Posterior cingulate gyrus (tissue), 11 donors: ENCODE measurements at places on chromosomes 12 and 14.
A peak's percentile ranks its signal among the peaks of the same experiment; 100 is the strongest.

DNA sequence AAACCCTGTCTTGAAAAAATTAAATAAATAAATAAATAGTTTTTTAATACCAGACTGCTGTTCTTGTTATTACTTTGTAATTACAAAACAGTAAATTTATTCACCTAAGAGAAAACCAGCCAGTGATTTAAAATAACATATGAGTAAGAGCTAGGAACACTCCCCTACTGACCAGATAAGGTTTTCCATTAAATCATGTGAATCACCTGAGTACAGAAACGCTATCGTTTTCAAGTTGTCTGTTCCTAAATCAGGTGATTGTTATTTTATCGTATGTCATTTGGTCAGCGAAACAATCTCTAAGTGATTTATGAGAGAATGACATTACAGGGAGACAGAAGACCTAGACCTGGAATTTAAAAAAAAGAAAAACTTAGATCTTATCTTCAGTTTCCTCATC lies 47.3 kb downstream of the RPS29 start:
- DNase-seq = no peak

DNA sequence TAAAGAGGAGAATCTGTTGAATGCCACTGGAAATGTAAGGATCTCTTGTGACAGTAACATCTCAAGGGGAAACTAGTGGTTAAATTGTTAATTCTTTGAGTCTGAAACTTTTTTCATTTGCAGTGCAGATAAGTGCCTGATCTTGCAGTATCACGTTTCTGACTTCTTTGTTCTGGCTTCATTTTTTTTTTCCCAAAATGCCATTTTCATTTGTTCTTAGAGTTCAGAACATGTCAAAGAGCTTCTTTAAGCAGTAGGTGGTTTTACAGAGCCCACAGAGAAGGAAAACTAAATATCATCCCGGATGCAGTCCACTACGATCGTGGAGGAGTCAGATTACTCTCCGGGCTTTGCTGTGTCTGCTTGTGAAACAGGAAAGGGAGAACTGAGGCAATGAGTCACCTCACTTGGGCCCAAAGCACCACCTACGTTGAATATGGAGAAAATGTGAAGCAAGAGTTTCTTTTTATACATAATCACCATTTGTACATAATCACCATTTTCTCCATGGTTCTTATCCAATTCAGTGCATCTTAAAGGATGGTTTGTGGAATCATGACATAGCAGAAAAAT lies 43.9 kb downstream of the HMGA2 start:
- DNase-seq = no peak

DNA sequence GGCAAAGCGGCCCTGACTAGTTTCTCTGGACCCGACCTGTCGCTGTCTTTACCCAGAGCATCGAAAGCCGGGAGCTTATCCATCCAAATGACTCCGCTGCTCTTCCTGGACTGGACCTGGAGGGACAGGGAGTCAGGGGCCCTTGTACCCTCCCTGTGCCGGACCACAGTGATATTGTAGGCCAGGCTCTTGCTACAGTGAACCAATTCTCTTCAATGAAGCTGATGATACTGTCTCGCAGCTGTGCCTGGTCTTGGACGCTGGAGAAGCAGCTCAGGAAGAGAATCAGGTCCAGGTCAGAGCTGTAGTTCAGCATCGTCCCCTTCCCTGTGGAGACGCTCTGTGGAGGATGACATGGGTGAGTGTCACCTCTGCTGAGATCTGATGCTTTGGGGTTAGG lies 14.7 kb upstream of the OASL start:
- DNase-seq = no peak

- peak; percentile 27 for DNase-seq
These were observed 56.5 kb downstream of the GTF2A1 start for GRCh38 chr14:81164167-81164774.

DNA sequence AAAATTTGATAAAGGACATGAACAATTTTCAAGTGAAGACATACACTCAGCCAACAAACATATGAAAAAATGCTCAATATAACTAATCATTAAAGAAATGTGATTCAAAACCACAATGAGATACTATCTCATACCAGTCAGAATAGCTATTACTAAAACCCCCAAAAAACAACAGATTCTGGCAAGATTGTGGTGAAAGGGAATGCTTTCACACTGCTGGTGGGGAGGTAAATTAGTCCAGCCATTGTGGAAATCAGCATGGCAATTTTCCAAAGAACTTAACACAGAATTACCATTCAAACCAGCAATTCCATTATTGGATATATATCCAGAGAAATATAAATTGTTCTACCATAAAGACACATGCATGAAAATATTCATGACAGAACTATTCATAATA lies 18.7 kb upstream of the TAS2R14 start:
- no peak for DNase-seq

GRCh38 chr12:55925870-55926737 lies 1.6 kb downstream of the PYM1 start:
- DNase-seq = no peak

- no peak for DNase-seq
These were observed 24.1 kb downstream of the PTGER2 start for GRCh38 chr14:52338051-52338681.

- no peak for DNase-seq
These were observed 755 bp downstream of the SLC25A21 start for GRCh38 chr14:37171678-37172023.

- DNase-seq = peak; percentile 55
These were observed 117.4 kb downstream of the DAD1 start for GRCh38 chr14:22471545-22472121.

GRCh38 chr14:101471723-101472517 lies 89.4 kb upstream of the DIO3 start:
- DNase-seq = no peak

DNA sequence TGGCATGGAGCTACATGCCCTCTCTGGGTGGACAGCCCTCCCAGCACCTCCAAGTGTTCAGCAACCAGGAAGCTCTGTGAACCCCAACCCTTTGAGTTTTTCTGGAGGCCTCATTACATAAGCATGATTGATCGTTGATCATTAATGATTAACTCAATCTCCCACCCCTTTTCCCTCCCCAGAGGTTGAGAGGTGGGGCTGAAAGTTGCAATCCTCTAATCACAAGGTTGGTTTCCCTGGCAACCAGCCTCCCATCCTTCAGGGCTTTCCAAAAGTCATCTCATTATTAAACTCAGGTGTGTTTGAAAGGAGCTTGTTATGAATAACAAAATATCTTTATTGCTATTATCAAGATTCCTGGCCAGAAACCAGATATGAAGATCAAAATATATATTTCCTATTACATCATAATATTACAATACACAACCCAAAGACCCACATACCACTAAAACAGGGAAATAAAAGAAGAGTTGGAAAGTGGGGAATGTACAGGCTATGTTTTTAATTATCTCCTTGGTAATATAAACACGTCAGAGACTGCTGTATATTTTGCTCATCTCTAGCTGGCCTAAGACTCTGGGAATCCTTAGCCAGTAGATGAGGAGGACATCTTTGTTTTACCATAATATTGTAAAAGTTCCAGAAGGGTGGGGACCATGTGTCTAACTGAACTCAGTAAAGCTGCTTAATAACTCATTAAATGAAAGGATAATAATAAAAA lies 73.6 kb downstream of the SSPN start:
- no peak for DNase-seq

DNA sequence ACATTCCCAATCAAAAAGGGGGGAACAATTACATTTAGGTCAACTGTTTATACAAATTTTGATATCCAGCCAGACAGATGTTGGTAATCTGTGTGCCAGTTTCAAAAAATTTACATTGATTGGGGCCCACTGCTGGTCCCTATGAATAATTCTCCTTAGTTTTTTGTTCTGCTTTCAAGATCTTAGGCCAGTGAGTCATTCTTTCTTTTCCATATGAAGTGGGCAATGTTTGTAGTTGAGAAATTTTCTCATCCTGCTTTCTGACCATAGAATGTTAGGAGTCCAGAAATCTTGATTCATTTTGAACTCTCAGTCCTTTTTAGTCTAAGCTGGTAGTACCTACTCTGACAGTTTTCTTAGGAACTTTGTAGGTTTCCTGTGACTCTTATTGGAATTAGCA lies 244.3 kb downstream of the DIO2 start:
- no peak for DNase-seq

GRCh38 chr14:92830902-92831301 lies 36.8 kb downstream of the GOLGA5 start:
- no peak for DNase-seq

GRCh38 chr14:75098212-75098611 lies 28.6 kb downstream of the NEK9 start:
- no peak for DNase-seq

- DNase-seq = no peak
These were observed 16.0 kb downstream of the RPS6KL1 start for GRCh38 chr14:74906925-74907521.

DNA sequence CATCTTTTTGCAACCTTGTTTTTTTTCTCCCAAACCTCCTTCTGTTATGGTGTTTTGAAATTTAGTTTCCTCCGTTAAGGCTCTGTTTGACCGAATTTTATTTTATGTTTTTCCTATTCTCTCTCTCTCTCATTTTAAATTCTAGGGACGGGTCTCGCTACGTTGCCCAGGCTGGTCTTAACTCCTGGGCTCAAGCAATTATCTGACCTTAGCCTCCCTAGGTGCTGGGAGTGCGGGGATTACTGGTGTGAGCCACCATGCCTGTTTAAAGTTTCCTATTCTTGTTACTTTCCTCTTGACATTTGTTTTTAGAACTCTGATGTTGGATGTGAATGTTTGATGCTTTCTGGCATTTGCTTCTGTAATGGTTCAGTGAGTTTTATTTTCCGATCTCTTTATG lies 1.0 kb downstream of the ZC3H14 start:
- no peak for DNase-seq

- DNase-seq = no peak
These were observed 136.2 kb downstream of the MYRFL start for GRCh38 chr12:69961246-69961645.

GRCh38 chr14:34300882-34301734 lies 160.9 kb downstream of the SPTSSA start:
- peak; percentile 14 for DNase-seq

DNA sequence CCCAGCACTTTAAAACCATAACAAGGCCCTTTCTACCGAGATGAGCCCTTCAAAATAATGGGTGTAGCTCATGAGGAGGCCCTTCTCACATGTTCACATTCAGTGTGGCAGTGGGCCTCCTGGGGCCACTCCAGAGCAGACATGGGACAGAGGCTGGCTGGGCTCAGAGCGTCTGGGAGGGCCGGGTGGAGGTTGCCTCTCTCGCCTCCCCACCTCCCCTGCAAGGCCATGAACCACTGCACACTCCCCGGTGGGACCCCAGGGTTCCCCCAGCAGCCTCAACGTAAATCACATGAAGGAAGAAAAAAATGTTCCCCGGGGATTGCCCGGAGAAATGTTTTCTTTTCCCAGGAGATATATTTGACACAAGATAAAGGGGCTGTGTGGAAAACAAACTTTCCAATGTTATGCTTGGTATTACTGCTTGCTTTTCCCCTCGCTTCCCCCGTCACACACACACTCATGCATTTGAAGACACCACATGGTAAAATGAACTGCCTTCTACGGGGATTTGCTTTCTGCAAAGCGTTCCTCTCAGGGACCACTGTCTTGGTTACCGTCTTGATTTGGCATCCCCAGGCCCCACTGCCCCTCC lies 190.7 kb upstream of the CCND2 start:
- no peak for DNase-seq

GRCh38 chr12:25591144-25591543 lies 38.1 kb upstream of the LMNTD1 start:
- no peak for DNase-seq

DNA sequence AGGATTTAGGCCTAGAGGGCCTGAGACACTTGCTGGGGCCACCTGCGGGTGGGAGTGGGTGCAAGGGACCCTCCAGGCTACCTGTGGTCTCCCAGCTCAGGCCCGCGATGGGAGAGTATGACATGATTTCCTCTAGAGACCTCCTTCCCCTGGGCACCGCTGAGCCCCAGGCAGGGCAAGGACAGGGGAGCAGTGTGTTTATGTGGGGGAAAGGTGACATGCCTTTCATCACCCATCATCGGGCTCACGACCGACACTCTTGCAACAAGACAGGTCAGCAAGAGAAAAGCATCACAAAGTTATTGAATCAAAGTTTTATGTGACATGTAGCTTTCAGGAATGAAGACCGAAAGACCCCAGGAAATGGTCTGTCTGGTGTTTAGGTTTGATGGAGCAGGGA lies 19.9 kb downstream of the SH2B3 start:
- DNase-seq = no peak
